ENCODE measurements at places on chromosomes 4 and X. TPM values are rescaled to one million over a fixed set of nuclear protein-coding genes. Genes with fewer than 3 reads are reported as not detected.

DNA sequence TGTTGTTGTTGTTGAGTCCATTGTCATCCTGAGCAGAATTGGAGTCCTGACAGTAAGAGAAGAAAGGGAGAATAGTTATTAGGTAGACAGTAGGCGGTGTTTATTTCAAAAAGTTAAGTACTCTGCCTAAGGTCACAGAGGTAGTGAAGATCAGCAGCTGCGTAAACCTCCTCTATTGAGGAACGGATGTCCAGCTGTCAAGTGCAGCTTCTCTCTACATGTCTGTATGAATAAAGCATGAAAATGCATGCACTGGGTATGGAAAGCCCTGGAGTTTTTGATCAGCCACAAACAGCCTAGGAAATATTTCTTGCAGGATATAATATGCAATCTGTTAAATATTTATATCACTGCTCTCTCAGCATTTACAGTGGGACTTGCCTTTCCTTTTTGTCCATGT is 109.4 kb upstream of the CBLL2 start:
- no peak for DNase-seq

DNA sequence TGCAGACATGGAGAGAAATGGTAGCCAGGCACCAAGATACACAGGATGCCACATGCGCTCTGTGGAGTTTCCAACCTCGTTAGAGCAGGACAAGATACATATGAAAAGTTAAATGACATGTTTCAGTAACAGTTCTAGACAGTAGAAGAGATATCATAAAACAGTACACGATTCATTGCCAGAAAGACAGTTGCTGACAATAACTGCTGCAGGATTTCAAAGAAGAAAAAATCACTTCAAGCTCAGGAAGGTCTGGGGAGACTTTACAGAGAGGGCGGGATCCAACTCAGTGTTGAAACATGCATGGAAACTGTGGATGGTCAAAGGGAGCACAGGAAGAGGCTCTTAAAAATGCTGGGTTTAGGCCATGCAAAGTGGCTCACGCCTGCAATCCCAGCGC is 31.0 kb downstream of the DCTD start:
- no peak for DNase-seq

Gene PPP1R2C
- not detected for total RNA-seq

GRCh38 chrX:101208152-101208905 is 11.3 kb upstream of the DRP2 start:
- DNase-seq = no peak

Gene DMD
- total RNA-seq = 151 TPM

DNA sequence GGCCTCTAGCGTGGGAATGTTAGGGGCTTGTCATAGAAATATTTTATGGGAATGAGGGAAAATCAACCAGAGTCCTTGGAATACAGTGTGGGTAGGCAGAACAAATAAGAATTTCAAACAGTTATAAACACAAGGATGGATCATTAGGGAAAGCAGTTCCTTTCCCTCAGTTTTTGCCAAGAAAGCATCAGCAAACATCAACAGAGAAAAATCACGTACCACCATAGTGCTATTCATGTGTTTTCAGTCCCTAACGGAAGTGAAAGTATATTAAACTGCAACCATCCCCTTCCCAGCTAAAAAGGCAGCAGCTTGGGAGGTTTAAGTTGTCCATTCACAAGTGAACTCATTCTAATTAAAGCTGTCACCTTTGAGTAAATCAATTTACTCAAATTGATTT is 334.4 kb upstream of the PCDH18 start:
- DNase-seq = no peak

DNA sequence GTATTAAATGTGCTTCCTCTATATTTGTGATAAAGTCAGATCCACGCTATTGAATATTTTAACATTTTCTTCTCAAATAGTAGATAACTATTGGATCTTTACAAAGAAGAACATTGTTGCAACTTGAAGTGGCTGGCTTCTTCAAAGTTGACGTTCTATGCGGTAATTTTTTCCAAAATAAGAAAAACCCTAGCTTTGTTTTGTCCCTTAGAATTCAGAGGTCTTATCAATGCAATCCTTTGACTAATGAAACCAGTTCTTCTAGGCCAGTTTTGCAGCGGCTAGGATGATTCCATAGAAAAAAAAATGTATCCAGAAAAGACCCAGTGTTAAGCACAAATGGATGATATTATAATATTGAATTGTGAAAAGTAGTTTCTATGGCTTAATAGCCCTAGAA is 89.6 kb downstream of the ANTXR2 start:
- DNase-seq = no peak

Gene MAPK10
- total RNA-seq = 1.5 TPM

GRCh38 chr4:115575851-115576250 is 462.4 kb upstream of the NDST4 start:
- DNase-seq = no peak

Gene XG
- total RNA-seq = not detected

Gene MAGEC1
- not detected for total RNA-seq

Gene TCEAL9
- 15.7 TPM for total RNA-seq

Gene DDX3X
- 170 TPM for total RNA-seq

DNA sequence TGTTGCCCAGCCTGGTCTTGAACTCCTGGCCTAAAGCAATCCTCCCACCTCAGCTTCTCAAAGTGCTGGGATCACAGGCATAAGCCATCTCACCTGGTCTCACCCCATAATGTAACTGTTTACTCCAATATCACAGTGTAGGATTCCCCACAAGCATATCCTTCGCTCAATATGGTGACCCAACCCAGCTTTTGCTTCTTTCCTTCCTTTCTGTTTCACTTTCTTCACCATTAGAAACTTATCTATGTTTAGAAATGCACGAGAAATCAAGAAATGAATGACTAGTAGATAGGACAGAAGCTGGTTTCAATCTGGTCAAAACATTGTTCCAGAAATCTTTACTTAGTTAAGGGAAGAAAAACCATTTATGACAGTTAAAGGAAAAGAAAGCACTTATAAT is 18.9 kb downstream of the TSPAN5 start:
- DNase-seq = no peak
